ENCODE measurements at places on chromosomes 3 and 15.
A peak's percentile ranks its signal among the peaks of the same experiment; 100 is the strongest.

- no peak for DNase-seq
These were observed 9.1 kb upstream of the GNAI2 start for GRCh38 chr3:50226888-50227389.

DNA sequence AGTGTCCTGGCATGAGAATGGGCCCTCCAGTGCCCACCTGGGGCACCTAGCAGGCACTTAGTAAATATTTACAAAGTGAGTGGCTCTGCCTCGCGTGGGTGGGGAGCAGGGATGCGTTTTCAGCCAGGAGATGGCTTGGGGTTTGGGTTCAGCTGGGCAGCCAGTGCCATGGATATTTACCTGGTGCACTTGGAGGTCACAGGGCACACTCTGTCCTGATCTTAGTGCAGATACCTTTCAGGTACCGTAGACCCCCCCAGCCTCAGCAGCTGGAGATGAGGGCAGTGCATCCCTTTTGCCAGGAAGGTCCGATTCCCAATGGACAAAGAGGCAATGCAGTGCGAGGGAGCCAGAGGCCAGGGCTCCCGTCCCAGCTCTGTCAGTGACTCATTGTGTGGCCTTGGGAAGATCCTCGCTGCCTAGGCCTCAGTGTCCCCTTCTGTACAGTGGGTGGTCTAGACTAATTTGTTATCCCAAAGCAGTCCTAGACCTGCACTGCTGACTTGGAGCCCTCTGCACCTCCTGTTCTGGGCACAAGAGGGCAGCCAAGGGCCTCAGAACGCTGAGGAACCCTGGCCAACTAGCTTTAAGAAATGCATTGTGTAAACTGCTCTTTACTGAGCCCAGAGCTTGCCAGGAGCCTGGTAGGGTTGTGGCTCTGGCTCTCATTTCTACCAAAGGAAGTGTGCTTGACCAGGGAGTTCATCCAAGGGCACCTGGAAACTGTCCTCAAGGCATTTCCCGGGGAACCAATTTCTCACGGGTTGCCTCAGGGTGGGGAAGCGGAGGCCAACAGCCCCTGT is 16.0 kb downstream of the HDAC11 start:
- peak; percentile 21 for DNase-seq

- DNase-seq: no peak
These were observed 475.4 kb downstream of the OCA2 start for GRCh38 chr15:27623560-27624305.

DNA sequence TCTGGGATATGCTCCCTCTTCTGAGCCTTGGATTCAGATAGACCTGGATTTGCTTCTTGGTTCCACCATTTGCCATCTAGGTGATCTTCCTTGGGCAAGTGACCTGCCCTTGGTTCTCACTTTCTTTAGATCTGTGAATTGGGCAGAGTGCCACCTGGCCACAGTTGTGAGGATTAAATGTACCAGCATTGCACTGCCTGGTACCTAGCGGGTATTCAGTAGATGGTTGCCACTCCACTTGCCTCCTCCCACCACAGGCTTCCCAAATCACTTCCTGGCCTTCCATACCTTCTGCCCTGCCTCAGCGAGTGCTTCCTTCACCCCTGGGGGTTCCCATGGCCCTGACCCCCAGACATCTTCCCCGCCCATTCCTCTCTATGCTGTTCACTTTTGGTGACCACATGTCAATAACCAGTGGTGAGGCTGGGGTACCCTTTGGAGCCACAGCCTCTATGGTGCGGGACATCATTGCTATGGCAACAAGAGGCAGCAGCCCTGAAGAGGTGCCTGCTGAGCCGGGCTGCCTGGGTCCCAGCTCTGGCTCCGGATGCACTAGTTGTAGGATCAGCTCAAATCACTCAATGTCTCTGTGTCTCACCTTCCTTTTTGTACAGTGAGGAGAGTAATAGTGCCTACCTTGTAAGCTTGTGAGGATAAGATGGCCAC is 40.5 kb downstream of the CMTM7 start:
- no peak for DNase-seq

DNA sequence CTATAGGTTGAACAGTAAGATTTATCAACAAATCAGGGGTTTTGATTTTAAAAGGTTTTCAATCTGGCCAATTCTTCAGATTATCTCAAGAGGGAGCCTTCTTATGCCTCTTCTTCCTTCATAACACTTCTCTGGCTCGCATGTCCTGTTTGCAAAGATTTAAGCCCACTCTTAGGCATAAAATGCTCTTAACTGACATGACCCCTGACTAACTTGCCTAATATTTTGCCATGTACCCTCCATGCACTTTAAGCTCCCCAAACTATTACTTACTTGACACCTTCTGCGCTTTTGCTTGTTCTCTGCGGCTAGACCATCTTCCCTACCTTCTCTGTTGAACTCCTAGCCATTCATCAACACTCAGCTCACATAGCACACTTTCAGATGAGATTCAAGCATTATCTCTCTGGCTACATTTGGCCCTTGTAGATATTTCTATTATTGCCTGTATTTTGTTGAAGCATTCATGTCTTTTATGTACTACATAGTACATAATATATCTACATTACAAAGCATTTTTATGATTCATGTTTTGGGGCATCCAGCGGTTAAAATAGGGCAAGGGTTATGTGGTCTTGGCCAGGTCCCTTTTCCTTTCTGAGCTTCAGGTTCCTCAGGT is 1.0 kb upstream of the ARIH1 start:
- no peak for DNase-seq

DNA sequence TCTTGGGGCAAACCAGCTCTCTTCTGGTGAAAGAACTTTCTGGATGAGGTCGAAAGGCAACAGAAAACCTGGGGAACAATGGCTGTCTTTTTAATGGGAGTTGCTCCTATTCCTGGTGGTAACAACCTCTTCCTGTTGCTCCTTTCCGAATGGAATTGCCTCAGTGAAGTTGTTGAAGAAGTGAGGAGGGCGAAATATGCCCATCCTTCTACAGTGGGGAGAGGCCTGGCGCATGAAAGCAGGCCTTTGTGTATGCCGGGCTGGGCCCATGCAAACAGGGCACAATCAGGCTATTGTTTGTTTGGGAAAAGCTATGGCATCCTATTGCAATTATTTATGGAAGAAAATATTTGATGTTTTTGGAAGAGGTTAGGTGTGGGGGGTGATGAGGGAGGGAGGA is 166.9 kb downstream of the IGF1R start:
- DNase-seq: no peak

GRCh38 chr3:14885307-14885706 is 62.1 kb upstream of the NR2C2 start:
- DNase-seq: no peak

Data from AG04449 (cell line).